CD4-positive, alpha-beta T cell treated with Interleukin-2 at 100 ng/mL for 4 hours (primary cell): ENCODE measurements at places on chromosomes 13 and 19.

GRCh38 chr13:100300243-100300642 is 211.3 kb downstream of the PCCA start:
- no peak for DNase-seq

- no peak for DNase-seq
Observed at GRCh38 chr13:48775804-48776203, 122.1 kb downstream of the CYSLTR2 start.

DNA sequence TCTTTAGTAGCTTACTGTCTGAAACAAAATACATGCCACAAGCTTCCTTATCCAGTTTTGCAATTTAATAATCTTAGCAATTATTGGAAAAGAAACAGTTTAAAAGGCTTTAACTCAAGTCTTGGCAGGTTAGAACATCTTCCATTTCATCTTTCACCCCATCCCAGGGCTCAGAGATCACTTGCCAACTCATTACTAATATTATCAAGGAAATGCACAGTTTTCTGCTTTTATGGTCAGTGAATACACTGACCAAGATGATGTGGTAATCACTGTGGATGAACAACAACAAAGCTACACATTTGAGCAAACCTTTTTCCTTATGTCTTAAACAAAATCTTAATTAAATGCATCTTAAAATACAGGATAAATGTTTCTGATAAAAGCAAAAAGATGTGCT is 48.0 kb upstream of the ITM2B start:
- DNase-seq: no peak

DNA sequence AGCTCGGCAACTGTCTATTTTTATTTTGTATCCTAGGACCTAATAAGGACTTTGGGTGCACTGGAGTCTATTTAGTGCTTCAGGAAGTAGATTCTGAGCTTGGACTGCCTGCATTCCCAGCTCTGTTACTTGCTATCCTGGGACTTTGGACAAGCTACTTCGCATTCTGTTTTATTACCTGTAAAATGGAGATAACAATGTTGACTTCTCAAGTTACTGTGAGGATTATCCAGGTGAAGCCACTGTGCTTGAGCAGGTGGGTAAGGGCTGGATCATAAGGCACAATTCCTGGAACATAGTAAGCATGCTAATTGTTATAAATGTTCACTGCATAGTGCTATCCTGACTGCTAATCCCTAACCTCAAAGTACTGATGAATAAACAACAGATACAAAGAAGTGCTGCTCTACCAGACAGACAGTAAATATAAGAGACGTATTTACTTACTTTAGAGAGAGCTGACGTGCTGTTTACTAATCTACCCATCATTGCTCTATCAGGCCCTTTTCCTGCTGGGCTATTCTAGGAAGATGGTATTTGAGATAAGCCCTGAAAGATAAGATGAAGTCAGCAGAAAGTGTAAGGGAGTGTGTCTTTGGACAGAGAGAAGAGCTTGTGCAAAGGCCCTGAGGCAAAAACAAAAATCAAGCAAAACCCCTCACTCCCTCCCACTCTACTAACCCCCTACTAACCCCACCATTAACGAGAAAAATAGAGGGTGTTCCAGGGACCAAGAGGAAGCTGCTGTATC is 50.8 kb upstream of the FLT1 start:
- no peak for DNase-seq

DNA sequence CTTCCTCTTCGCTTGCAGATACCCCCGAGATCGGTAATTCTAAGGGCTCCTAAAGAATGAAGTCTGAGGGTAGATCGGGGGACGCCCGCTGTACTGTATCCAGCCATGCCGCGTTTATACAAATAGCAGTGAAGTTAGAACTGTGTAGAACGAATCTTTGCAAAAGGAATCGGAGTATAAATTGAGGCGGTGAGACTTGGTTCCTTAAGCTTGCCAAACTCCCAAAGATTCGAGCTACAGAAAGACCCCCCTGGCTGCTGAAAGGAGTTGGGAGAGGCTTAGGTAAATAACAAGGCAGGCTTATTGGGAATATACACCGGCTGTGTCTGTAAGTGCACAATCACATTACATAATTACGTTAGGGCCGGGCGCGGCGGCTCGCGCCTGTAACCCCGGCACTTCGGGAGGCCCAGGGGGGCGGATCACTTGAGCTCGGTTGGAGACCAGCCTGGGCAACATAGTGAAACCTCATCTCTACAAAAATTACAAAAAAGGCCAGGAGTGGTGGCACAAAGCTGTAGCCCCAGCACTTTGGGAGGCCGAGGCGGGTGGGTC is 12.2 kb downstream of the TMEM160 start:
- DNase-seq: peak; percentile 7

- no peak for DNase-seq
Observed at GRCh38 chr13:47142105-47142504, 245.3 kb upstream of the HTR2A start.

GRCh38 chr13:34369931-34370330 is 552.0 kb downstream of the RFC3 start:
- DNase-seq: no peak

- DNase-seq: no peak
Observed at GRCh38 chr19:1172353-1173158, 1.5 kb downstream of the SBNO2 start.

DNA sequence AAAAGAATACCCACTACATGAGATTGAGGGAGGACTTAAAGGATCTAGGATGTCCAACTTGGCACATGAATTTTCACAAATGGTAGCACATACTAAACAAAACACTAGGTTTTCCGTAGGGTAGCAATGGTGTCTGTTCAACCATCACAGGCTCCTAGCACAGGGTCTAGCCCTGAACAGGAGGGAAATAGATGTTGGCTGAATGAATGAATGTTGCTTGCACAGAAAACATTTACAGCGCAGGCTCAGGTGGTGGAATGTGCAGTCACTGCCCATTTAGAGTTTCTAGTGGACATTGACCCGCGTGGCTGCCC is 1.9 kb upstream of the MYCBP2 start:
- no peak for DNase-seq

DNA sequence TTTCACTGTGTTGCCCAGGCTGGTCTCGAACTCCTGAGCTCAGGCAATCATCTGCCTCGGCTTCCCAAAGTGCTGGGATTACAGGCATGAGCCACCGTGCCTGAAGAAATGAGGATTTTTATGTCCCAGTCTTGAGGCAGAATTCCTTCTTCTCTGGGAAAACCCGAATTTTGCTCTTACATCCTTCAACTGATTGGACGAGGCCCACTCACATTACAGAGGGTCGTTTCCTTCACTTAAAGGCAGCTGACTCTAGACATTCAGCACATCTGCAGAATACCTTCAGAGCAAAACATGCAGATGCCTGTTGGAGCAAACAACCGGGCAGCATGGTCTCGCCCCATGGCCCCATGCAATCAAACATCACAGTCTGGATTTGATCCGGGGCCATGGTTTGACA is 36.3 kb upstream of the NFIC start:
- DNase-seq: no peak

GRCh38 chr19:18788529-18789421 is 2.3 kb downstream of the COMP start:
- DNase-seq: no peak

DNA sequence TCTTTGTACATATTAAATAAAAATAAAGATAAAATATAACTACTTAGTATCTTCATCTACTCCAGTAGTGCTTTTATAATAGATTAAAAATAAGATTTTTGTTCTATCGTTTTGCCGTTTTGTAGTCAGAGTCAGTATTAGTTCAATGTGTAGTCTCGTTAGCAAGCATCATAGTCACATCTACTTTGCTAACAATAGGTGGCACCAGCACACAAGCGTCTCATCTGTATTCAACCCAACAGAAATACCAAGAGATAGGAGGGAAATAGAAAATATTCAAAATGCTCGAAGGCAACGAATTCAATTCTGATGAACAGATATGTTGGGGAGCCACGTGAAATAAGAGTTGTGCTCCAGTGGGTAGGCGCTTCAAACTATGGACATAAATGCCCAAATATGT is 21.4 kb upstream of the MICU2 start:
- peak; percentile 16 for DNase-seq

- peak; percentile 34 for DNase-seq
Observed at GRCh38 chr19:45632468-45633196, 6.6 kb downstream of the EML2 start.

- DNase-seq: no peak
Observed at GRCh38 chr19:57008432-57008831, 111.4 kb upstream of the USP29 start.

DNA sequence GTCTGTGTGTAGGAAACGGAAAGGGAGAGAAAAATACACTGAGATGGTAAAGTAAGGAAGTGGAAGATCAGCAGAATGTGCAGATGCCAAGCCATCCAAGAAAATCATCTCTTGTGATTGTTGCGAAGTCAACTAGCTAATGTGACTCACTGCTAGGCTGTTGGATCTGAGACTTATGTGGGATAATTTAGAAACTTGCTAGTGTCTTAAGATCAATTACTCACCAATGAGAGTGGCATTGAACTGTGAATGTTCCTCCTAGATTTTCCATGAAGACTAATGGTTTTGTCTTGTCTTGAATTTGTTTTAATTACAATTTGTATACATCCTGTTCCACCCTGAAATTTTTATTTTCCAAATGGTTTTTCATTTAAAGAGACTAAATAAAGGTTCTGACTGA is 771.6 kb downstream of the EFNB2 start:
- no peak for DNase-seq

DNA sequence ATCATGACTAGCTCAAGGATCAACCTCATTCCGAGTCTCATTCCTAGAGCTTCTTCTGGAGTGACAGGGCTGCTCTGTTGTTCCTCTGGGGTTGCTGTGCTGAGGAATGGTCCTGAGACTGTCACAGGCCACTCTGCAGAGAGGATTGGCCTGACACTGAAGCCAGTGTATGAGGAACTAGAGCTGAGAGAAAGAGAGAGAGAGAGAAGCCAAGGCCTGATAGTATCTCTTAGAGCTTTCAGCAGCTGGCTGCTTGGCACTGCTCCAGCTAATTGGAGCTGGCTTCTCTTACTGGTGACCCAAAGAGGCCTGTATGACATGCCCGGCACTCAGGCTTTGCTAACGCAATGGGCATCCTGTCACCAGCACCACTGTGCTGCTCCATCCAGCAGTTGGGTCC is 73.4 kb upstream of the FLT1 start:
- no peak for DNase-seq

- DNase-seq: no peak
Observed at GRCh38 chr19:40392894-40393517, 3.0 kb upstream of the HIPK4 start.

DNA sequence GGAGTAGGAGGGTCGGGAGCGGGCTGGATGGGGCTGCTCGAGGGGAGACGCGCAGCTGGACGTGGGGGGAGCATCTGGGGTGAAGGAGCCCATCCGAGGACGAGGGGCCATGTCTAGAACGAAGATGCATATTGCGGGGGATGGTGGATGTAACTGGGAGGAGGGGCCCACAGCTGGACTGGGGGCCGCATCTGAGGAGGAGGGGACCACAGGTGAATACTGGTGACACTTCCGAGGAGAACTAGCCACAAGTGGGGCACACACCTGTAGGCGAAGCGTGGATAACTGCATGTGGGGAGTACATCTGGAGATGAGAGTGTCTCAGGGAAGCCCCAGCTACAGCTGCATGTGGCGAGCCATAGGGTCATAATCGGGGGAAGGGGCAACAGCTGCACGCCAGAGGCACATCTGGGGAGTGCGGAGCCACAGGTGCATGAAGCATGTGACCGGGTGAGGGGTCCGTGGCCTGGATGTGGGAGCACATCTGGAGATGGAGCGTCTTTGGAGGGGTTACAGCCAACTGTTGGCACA is 402 bp downstream of the ZSWIM9 start:
- no peak for DNase-seq

DNA sequence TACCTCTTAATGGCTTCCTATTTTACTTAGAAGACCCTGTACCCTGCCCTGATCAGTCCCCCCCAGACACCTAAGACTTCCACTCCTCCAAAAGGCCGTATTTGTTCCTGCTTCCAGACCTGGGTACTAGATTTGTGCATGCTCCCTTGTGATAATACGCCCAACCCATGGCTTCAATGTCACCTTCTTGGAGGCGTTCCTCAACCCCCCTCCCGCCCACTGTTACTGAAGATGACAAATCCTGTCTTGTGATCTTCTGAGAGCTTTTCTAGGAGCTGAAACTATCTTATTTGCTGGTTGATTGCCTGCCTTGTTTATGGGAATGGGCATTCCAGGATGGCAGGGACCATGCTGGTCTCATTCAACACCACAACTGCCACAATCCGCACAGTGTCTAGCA is 9.4 kb downstream of the SLC25A23 start:
- no peak for DNase-seq

DNA sequence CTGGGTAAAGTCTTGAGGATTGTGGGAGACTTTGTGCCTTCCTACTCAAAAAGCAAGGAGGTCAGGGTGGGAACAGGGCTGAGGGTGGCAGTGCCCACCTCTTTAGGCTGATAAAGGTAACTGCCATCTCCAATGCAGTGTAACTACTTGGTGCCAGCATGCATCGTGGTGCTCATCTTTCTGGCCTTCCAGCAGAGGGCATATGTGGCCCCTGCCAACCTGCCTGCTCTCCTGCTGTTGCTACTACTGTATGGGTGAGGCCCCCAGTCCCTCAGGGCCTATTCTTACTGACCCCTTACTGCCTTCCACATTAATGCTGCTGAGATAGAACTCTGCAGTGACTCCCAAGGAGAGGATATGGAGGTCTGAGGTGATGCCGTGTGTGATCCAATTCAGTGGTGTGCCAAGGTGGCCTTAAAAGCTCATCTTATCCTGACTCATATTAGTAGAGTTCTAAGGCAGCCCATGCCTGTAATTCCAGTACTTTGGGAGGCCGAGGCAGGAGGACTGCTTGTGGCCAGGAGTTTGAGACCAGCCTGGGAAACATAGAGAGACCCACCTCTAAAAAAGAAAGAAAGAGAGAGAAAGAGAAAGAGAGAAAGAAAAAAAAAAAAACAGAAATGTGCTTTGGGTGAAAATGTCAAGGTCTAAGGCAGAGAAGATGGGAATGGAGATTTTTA is 9.7 kb upstream of the ARHGAP45 start:
- peak; percentile 74 for DNase-seq

DNA sequence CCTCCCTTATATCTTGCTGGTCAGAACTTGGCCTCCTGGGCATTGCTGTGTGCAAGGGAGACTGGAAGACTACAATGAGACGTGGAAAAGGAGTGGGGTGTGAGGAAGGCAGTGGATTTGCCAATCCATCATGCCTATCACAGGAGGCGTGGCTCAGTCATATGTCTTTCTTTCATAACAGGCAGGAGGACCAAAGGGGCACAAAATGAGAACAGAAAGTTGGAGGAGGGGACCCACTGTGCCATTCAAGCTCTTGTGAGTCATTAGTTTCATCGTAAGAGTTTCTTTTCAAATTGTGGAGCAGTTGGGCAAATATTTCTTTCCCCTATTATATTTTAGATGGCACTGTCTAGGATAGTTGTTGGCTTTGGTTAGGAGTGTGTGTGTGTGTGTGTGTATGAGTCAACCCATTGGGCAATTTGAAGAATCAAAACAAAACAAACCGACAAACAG is 471.5 kb downstream of the TSHZ3 start:
- DNase-seq: no peak

- DNase-seq: no peak
Observed at GRCh38 chr19:3499738-3500428, 591 bp downstream of the DOHH start.

DNA sequence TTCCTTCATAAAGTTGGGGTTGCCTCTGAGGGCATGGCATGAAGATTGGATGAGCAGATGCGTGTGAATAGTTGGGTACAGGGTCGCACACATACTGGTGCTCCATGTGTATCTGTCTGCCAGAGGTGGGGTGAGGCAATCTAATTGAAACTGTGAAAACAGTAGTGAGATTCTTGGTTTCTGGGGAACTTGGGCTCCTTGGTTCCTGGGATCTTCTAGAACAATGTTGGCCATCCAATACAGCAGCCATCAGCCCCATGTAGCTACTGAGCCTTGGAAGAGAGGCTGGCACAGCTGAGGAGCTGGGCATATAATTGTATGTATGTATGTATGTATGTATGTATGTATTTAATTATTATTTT is 616 bp downstream of the FCHO1 start:
- no peak for DNase-seq
